ENCODE measurements at places on chromosomes 13 and 19.

DNA sequence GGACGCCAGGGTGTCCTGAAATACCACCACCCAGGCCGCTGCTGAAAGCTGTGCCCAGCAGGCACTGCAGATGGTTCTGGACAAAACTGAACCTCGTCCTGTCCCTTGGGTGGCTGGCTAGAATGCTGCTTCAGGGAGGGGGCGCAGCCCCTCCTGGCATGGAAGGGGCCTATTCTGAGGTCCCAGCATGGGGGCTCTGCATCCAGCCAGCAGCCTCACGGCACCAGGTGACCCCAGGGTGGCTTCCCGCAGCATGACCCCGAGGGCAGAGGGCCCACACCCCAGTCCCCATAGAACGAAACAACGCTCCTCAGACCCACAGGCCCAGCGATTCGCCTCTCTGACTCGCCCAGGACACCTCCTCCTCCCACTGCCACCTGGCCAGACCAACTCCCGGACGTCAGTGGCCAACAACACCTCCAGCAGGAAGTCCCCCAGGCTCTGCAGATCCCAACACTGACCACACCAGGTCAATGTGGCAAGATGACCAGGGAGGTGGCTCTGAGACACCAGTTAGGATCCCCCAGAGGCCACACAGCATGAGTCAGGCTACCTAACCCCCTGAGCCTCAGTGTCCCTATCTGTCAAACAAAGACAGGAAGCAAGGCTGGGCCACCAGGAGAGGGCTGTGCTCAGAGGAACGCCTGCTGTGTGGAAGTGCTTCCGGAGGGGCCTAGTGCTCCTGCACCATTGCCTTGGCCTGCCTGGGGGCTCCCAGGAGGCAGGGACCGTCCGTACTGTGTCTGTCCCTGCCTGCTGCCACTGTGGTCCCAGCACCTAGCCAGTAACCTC lies 6.1 kb downstream of the MKNK2 start:
- DNase-seq = no peak

GRCh38 chr13:29858667-29859066 lies 8.2 kb upstream of the UBL3 start:
- DNase-seq = no peak

GRCh38 chr13:58302349-58302748 lies 670.8 kb downstream of the PCDH17 start:
- DNase-seq = no peak

- DNase-seq = no peak
Observed at GRCh38 chr13:23725922-23726321, 155.7 kb downstream of the TNFRSF19 start.
